ENCODE measurements at places on chromosomes 7 and 10. TPM values are rescaled to one million over a fixed set of nuclear protein-coding genes. Genes with fewer than 3 reads are reported as not detected.

LRRD1 gene
- 0.10 TPM for total RNA-seq

SPDYE2B gene
- not detected for total RNA-seq

MBLAC1 gene
- total RNA-seq, result 2.6 TPM

OR2A12 gene
- not detected for total RNA-seq

ASAH2 gene
- 3.0 TPM for total RNA-seq

HTR7 gene
- 16.8 TPM for total RNA-seq
